ENCODE measurements at places on chromosomes 7 and 10.

DNA sequence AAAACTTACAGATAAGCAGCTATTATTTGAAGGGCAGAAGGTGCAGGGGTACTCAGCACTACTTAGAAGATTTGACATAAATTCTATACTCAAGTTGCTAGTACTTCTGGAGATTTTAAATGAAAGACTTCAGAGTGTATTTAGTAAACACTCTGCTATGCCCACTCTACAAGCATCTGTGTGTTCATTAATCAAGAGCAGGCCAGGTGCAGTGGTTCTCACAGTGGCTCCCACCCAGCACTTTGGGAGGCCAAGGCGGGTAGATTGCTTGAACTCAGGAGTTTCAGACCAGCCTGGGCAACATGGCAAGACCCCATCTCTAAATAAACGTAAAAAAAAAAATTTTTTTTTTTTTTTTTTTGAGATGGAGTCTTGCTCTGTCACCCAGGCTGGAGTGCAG lies 38.9 kb upstream of the TOMM7 start:
- DNase-seq = no peak

DNA sequence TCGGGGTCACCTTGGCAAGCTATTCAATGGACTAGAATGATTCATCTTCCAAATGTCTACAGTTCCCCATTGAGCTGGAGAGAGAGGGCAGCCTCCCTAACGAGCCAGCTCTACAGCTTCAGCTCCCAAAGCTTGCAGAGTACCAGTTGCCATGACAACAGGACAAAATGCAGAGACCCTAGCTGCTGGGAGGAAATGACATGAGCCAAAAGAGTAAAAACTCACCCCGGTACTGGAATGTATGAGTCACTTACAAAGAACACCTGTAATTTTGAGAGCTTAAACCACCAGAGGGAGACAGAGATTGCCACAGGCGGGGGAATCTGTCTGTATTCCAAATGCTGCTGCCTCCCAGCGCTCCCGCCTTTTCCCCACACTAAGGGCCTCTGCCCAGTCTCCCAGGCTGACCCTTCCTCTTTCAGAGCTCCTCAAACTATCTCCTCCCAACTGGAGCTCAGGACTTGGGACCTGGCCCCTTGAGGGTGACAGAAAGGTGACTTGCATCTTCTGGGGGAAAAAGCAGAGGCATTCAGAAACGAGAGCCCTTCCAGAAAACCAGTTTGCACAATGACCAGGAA lies 95.5 kb downstream of the CUL2 start:
- DNase-seq = peak; percentile 22

DNA sequence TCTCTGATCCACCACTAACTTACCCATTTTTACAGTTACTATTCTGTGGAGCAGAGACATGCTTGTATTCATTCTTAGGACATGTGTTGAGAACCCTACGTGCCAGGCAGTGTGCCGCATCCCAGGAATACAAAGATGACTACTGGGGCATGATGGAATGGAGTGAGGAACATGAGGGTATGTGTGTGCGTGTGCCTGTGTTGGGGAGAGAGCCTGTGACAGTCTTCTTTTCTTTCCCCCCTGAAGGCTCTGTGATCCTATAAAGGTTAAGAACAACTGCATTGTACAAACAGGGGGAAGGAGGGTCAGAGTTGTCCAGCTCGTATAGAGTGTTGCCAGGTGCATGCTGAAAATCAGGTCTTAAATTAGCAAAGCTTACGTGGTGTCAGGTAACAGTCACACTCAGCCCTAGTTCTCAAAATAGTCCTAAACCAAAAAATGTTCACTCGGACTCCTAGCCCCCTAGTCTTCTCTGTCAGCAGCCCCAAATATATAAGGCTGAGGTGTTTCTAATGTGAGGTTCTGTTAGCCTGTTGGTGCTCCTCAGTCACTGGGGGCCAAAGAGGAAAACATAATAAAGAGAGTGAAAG lies 161.9 kb downstream of the CELF2 start:
- DNase-seq = no peak

GRCh38 chr7:5596046-5596895 lies 172.6 kb upstream of the TNRC18 start:
- DNase-seq = peak; percentile 71

DNA sequence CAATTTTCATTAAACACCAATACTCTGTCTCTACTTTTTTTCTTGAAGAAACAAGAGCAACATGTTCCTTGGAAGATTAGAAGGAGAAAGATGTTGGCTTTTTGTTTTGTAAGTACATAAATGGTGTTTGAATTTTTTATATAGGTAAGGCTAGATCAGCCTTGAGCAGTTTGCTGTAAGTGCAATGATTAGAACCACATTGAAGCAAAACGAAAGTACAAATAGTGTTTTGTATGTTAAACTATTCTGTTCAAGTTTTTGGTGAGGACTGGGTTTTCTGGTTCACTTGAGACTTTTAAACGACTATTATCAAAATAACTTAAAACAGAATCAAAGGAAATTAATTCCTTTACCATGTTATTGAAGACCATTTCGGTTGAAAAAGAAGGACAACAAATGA lies 162.9 kb upstream of the NRP1 start:
- DNase-seq = no peak

DNA sequence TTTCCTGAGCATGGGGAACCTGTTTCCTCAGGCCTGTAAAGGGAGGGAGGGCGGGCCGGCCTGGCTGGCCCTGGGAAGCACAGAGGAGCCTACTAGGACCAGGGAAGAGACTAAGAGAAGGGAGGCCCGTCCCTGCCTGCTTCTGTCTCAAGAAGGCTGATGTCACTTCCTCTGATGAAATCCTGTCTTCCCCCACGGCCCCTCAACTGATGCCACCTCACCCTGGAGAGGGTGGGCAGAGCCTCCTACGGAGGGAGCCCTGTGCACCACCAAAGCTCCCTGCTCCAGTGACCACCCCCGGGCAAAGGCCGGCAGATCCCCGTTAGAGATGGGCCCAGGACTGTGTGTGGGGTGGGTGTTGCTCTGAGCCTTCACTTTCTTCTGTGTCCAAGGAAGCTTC lies 1.0 kb upstream of the PILRA start:
- DNase-seq = no peak
